ENCODE measurements at places on chromosomes 7 and 10.

DNA sequence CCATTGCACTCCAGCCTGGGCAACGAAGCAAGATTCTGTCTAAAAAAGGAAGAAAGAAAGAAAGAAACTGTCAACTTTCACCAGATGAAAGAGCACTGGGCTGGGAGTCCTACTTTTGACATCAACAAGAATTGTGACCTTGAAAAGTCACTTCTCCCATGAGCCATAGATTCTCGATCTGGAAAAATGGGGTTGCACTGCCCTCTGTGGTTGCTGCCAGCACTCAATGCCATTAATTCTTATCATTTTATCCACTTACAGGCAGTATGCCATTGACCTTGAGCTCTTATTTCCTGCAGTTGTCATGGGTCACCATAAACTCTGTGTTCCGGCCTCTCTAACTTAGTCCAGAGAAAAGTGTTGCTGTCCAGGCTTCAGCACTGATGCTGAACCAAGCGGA lies 137.2 kb downstream of the NOC3L start:
- DNase-seq = no peak

DNA sequence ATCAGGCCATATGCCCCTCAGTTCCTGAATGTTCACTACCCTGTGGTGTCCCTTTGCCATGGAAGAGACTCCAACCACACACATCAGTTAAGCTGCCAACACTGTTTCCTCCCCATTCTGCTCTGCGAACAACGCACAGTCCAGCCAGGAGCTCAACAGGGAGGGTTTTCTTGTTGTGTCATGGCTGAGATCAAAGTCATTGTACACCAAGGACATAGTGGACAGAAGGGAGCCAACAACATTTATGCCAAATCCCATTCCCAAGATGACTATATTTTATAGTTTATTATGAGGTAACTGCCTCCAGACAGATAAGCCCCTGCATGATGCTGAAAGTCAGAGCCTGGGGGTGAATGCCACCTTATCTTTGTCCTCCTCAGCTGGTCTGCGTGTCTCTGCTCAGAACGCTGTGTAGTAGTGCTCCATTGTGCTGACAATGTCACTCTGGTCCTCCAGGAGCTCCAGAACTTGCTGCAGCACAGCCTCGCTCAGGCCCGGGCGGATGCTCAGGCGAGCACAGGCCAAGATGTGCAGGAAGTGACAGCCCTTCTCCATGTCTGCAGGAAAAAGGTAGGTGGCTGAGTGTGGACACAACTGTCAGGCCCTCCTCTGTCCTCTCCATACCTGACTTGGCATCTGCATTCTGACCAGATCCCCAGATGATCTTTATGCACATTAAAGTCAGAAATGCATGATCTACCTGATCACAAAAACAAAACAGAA lies 27.1 kb upstream of the SH3PXD2A start:
- DNase-seq = no peak

DNA sequence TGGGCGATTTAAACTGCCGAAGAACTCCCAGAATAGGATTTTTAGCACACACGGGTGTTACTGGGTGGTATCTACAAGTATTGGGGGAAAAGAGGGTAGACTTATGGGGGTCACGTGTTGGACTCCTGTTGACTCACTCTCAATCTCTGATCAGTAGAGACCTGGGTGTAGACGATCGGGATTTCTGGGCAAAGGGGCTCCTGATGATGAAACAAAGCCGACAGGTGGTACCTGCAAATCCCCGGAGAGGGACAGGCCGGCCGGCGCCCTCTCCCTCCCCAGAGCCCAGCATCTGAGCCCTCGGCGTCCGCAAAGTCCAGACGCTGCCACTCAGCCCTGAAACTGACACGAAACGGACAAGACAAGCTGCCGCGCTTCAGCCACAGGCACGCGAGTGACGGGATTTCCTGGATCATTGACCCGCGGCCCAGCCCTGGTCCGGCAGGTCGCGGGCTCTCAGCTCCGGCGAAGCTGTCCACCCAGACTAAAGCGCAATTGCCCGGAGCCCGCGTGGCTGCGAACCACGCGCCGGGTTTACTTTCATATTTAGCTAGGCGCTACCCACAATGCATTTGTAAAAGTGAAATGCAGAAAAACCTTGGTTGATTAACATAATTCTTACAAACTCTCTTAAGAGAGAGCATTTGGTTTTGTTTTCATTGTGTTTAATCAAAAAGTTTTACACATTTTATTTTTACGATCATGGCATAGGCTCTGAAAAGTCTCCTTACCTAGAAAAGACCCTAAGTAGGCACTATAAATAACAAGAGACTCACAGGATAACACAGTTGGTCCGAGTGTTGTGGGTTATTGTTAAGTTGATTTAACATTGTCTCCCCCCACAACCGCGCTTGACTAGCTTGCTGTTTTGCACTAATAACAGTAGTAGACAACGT lies 56.9 kb upstream of the EZH2 start:
- DNase-seq = peak; percentile 24

- no peak for DNase-seq
These were observed 527.6 kb upstream of the ANKRD30A start for GRCh38 chr10:36597756-36598320.

DNA sequence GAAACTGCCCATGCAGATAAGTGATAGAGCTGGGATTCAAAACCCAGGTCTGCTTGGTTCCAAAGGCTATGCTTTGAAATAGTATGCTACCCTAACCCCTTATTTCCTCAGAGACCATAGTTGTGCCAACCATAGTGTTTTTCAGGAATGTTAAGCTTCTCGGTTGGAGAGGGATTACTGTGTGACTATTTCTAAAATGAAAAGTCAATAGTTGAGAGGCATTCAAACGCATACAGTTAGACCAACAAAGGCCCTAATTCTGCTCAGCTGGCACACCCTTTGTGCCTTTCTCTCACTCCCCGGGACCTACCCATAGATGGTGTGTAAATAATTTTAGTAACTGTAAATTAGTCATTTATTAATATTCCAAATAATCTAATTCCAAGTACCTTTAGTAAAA lies 64.6 kb upstream of the RNF148 start:
- DNase-seq = no peak

DNA sequence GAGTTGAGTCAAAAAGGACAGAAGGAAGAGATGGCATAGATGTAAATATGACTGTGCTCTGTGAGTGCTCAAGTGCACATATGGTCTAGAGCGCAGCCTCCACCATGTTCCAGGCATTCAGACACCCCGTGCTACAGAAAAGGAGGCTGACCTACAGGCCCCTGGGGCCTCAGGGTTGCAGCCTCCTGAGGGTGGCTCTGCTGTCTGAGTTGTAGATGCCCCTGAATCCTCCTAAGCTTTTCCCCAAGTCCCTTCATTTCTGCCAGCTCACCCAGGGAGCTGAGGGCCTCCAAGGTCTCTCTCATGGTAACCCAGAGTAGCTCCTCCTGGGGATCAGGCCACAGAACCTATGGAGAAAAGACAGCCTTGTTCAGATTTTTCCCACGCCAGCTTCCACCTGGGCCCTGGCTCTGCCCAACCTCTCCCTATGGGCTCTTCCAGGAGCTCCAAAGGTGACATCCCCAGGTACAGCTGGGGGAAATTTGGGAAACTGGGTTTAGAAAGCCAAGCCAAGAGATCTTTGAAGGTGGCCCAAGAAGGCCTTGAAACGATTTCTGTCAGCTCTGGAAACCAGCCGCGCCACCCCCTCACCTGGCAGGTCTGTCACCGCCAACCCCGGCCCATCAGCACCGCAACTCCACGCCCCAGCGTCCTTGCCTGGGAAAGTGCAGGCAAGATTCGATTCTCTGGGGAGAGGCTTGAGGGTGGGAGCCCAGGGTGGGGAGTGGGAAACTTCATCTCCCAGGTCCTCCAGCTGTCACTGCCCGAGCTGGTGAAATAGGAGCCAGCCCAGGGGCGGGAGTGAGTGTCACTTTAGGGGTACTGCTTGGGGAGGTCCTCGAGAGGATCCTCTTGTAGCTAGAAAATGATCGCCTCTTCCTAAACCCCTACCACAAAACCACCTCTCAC lies 2.4 kb downstream of the ZNF467 start:
- DNase-seq = no peak

DNA sequence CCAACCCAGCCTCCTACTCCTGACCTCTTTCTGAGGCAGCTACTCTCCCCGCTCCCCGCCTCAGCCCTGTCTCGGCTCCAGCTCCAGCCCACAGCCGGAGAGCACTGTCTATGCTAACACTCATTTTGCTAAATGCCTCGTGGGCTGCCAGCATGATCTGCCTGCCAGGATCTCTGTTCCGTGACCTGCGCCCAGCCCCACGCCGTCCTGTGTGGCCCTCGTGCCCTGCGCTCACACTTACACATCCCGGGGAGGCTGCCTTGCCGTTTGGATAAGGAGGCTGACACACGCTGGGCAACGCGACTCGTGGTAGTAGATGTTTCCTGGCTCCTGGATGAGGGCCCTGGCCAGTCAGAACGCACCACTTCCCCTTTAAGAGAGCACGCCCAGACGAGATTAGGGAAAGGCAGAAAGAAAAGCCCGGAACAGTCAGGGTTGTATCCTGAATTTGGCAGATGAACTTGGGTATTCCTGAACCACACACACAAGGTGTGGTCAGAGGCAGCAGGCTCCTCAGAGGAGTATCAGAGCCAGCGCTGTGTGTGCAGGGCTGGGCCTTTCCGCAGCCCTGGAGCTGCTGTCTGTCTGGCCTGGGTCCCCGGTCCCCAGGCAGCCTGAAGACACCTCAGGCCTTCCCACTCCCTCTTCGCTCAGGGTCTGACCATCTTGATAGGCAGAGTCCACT lies 97.7 kb upstream of the EFCAB10 start:
- DNase-seq = no peak

DNA sequence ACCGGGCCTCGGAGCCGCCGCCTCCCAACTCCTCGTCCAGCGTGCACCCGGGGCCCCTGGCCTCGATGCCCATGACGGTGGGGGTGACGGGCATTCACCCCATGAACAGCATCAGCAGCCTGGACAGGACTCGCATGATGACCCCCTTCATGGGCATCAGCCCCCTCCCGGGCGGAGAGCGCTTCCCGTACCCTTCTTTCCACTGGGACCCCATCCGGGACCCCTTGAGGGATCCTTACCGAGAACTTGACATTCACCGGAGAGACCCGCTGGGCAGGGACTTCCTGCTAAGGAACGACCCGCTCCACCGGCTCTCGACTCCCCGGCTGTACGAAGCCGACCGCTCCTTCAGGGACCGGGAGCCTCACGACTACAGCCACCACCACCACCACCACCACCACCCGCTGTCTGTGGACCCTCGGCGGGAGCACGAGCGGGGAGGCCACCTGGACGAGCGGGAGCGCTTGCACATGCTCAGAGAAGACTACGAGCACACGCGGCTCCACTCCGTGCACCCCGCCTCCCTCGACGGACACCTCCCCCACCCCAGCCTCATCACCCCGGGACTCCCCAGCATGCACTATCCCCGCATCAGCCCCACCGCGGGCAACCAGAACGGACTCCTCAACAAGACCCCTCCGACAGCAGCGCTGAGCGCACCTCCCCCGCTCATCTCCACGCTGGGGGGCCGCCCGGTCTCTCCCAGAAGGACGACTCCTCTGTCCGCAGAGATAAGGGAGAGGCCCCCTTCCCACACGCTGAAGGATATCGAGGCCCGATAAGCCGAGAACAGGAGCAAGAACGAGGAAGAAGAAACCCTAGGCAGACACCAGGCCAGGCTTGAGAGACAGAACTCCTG lies 341.5 kb upstream of the GALNT17 start:
- DNase-seq = no peak

GRCh38 chr10:45373003-45373575 lies 927 bp upstream of the ALOX5 start:
- DNase-seq = no peak

DNA sequence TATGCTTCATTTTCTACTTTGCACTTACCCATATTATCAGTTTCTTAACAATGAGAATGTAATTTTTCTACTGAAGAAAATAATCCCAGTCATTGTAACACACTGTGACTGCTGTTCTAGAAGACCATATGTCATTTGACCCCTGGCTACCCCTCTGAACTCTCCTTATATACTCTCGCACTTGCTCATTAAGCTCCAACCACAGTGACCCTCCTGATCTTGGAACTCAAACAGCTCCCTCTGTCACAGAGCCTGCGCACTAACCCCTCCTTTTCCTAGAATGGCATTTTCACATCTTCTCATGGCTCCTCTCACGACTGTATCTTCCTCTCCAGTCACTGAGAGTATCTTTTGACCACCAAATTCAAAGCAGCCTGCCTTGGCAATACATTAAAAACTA lies 169.7 kb downstream of the CACNA2D1 start:
- DNase-seq = no peak

DNA sequence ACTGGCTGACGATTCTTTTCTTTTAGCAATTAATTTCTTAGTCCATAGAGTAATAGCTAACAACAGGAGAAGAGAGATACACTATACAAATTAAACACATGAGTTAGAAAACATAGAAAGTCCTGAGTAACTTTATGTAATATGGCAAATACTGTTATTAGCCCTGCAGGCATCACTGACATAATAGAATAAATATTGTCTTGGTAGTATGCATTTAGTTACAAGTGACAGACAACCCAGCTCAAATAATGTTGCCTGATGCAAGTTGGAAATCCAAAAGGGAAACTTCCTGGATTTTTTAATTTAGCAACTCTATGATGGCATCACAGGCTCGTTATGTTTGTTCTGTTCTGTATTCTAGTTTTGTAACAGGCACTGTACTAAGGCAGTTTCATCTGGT lies 95.1 kb downstream of the DKK1 start:
- no peak for DNase-seq

GRCh38 chr10:416091-416515 lies 273.4 kb downstream of the DIP2C start:
- no peak for DNase-seq

- no peak for DNase-seq
These were observed 35.0 kb upstream of the ADCYAP1R1 start for GRCh38 chr7:31017032-31017675.

- DNase-seq = no peak
These were observed 1.1 kb upstream of the TRIP6 start for GRCh38 chr7:100865938-100866728.

DNA sequence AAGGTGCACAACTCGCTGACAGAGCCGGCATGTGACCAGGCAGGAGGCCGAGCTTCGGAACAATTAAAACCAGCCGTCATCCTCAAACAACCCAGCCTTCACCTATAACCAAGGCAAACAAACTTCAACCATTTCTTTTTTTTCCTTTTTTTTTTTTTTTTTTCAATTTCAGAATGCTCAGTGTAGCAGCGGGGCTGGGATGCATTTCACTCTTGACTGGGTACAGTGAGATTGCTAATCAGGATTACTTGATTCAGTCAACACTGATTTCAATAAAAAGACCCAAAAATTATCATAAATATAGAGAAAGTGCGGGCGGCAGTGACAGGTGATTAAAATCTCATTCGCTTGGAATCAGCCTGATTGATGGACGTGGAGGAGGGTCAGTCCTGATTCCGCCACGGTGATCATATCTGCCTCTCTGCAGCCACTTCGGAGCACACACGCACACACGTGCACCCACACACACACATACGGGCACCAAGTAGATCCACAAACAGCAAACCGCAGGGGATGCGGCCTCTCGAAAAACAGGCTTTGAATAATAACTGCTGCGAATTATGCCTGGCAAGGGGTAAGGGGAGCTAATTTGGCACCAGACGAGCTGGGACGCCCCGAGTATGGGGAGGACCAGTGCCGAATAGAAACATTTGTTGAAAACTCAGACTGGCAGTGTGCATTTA lies 31.2 kb downstream of the EBF3 start:
- no peak for DNase-seq

GRCh38 chr10:11886851-11887250 lies 63.7 kb downstream of the PROSER2 start:
- no peak for DNase-seq

- no peak for DNase-seq
These were observed 361.1 kb downstream of the HGF start for GRCh38 chr7:81408728-81409127.

Data from esophagus squamous epithelium (tissue), 5 donors.